Putamen (tissue), 1 donor: ENCODE measurements at places on chromosomes 4 and X.
A peak's percentile ranks its signal among the peaks of the same experiment; 100 is the strongest.

- DNase-seq, result no peak
These were observed 198.8 kb upstream of the FAT4 start for GRCh38 chr4:125115941-125116340.

DNA sequence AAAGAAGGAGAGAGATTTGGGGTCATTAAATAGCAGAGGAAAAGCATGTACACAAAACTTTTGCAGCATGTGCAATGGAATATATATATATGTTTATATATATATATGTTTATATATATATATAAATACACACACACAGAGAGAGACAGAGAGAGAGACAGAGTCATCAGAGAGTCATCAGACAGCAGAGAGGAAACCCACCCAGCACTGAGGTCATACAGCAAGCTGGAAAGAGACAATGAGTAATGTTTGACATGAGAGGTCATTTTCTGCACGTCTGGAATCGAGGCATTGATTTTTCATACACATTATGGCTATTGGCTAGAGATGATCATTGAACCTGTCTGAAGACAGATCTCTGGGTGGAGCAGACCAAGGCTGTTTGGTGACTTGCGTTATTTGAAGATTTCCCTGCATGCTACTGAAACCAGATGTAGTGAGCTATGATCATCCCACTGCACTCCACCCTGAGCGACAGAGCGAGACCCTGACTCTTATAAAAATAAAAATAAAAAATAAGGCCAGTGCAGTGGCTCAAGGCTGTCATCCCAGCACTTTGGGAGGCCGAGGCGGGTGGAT, 48.8 kb upstream of the SHOX start:
- DNase-seq, result no peak

- no peak for DNase-seq
These were observed 105.4 kb downstream of the FBXW7 start for GRCh38 chr4:152430507-152430906.

GRCh38 chr4:5126231-5126630, 75.0 kb downstream of the STK32B start:
- no peak for DNase-seq

GRCh38 chr4:25827897-25828296, 34.9 kb downstream of the SEL1L3 start:
- no peak for DNase-seq

- DNase-seq, result peak; percentile 80
These were observed 180.7 kb downstream of the GASK1B start for GRCh38 chr4:157992038-157992705.

- DNase-seq, result no peak
These were observed 30.0 kb upstream of the IRF2 start for GRCh38 chr4:184504385-184504784.

- peak; percentile 92 for DNase-seq
These were observed at the start of gene IGBP1 for GRCh38 chrX:70133303-70134115. TSS of gene IGBP1 (plus strand) at chrX:70133447. CDS start at chrX:70133948, 501 bp downstream.

GRCh38 chr4:52877694-52878093, 15.6 kb downstream of the RASL11B start:
- DNase-seq, result no peak

GRCh38 chr4:125837493-125838201, 522.9 kb downstream of the FAT4 start:
- no peak for DNase-seq

GRCh38 chrX:149073479-149073878, 431.6 kb downstream of the IDS start:
- DNase-seq, result no peak

GRCh38 chrX:101395789-101396188, 5.0 kb downstream of the RPL36A start:
- DNase-seq, result no peak

- no peak for DNase-seq
These were observed 30.8 kb downstream of the RASL11B start for GRCh38 chr4:52892880-52893279.

- DNase-seq, result no peak
These were observed 40.9 kb downstream of the SEPTIN11 start for GRCh38 chr4:76990288-76991080.

GRCh38 chrX:28586286-28586685, 960 bp upstream of the IL1RAPL1 start:
- peak; percentile 68 for DNase-seq

DNA sequence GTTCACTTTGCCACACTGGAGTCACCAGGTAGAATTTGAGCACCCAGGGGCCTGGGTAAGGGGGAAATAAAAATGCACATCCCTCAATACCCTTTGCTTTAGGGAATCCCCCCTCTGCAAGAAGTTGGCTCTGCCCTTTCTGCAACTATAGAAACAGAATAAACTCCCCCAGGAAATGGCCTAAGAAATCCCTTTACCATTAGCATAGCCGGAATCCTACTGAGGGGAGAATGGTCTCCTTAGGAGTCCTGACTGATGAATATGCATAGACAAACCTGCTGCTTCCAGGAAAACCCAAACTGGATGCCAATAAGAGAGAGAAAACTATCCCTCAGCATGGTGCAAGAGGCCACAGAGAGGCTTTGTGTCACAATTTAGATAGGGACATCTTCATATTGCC, 11.0 kb downstream of the EFHC2 start:
- DNase-seq, result no peak

DNA sequence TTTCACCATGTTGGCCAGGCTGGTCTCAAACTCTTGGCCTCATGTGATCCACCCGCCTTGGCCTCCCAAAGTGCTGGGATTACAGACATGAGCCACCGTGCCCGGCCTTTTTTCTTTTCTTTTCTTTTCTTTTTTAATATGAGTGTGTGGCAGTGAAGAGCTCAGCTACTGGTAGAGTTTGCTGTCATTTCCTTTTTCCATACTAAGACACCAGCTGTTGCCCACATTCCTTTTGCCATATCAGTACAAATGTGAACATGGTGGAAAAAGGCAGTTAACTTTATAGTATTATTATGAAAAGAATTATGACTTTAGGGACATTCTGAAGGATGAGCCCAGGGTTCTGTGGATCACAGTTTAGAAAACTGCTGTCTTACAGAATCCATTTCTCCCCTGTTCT, 69.8 kb downstream of the EGF start:
- DNase-seq, result no peak

GRCh38 chr4:120672558-120673147, 249.9 kb downstream of the PRDM5 start:
- no peak for DNase-seq

- DNase-seq, result no peak
These were observed 31.7 kb downstream of the BBS12 start for GRCh38 chr4:122764071-122764820.

- DNase-seq, result no peak
These were observed 120.1 kb downstream of the PTTG2 start for GRCh38 chr4:38080061-38080974.

- DNase-seq, result peak; percentile 67
These were observed 256.9 kb downstream of the ADAMTS3 start for GRCh38 chr4:72312032-72312650.

DNA sequence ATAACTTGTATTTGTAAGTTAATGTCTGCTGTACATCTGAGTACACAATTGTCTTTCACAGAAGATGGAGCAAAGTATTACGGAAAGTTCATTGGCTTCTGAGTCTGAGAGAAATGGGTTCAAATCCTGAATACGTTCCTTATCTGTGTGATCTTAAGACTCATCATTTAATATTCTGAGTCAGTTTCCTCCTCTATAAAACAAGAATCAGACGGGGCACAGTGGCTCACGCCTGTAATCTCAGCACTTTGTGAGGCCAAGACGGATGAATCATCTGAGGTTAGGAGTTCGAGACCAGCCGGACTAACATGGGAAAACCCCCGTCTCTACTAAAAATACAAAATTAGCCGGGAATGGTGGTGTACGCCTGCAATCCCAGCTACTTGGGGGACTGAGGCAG, 57.8 kb downstream of the APBB2 start:
- no peak for DNase-seq

GRCh38 chrX:71618303-71618721, at the start of gene CXCR3:
TSS of gene CXCR3 (minus strand) at chrX:71618511. CDS start at chrX:71618449, 62 bp downstream.
- DNase-seq, result no peak

DNA sequence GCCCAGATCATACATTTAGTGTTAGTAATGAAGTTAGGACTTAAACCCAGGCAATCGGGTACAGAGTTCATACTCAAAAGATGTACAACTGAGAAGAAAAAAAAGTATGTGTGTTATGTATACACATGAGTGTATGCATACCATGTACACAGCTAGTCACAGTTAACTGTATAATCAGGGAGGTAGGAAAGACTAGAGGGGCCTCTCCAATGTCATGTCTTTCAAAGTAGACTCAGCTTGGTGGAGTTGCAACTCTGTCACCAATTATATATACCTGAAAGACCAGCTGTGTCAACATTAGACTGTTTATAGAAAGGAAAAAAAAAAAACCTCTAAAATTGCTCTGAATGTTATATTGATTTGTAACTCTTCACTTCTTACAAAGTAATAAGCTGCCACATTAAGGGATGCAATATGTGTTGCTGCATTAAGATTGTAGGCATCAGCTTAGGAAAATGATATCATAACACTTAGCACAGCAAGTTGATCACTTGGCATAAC, 167.5 kb downstream of the DCTD start:
- DNase-seq, result no peak

DNA sequence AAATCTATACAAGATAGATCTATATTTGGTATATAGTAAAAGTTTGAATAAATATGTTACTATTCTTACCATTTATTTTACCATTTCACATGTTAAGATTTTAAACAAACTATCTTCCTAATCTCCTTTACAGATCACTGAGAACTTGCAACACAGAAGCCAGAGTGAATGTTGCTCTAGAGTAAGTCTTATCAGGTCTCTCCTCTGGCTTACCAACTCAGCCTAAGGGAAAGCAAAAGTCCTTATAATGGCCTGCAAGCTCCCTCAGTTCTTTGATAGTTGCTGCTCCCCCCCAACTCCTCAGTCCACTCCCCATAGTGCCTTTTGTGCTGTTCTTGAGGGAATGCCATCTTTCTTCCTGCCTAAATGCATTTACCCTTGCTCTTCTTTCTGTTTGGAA, 25.7 kb upstream of the SLC7A11 start:
- no peak for DNase-seq

GRCh38 chr4:42104521-42104920, 47.9 kb downstream of the BEND4 start:
- no peak for DNase-seq

DNA sequence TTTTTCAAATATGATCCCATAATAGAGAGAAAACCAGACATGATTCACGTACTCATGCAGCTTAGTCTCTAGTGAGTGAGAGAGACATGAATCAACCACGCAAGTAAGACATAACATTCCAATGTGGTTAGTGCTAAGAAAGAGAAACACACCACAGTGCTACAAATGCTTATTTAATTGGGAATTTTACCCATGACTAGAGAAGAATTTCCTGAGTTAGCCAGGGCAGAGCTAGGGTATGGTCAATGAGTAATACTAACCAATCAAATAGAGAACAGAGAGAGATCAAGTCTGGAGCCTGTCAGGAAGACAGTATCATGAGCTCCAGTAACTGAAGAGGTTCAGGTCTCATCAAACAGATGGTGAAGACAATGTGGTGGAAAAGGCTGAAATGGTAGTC, 495.2 kb downstream of the PDGFC start:
- no peak for DNase-seq

DNA sequence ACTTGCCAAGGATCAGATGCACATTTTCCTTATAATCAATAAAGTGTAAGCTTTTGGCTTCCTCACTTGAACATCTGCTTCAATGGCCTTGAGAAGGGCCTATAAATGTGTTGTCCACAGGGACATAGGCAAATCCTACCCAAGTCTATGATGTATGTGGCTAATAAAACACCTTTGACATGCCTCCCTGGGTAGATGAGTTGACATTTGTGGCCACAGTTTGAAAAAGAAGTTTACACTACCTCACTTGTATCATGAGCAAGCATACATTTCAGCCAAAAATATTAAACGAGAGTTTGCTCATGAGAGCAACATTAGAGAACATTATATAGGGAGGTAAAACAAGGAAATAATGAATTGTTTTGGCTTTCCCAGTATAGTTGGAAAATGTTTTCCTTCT, 1067.7 kb downstream of the C4orf33 start:
- no peak for DNase-seq

GRCh38 chr4:24471486-24472160, 112.7 kb downstream of the DHX15 start:
- peak; percentile 36 for DNase-seq

DNA sequence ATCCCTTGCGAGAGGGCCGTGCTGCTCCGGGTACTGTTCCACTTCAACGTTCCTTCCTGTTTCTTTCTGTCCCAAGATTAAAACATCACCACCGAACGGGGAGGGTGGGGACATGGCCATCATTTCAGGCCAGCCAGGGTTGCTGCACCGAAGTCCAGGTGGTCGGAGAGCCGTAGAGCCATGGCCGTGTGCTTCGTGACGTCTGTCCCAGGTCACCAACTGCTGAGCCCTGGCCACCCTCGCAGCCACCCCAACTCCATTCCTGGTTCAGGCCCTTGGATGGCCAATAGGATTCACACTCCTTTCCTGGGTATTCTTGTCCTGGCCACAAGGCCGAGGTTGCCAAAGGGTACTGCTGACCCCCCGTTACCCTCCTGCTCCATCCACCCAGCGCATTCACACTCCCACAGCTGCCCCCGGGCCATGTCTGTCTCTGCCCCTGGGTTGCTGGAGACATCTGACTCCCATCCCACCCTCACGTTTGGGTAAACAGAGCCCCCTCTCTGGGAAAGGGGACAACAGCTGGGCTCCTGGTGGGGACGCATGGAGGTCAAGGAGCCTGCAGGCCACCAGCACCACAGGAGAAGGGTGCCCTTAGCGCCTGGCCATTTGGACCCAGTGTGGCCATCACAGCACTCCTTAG, 103.2 kb downstream of the HMX1 start:
- no peak for DNase-seq
